ENCODE measurements at places on chromosomes 5 and 9.

- DNase-seq = no peak
Observed at GRCh38 chr9:124820698-124821623, 32.3 kb upstream of the WDR38 start.

GRCh38 chr5:62149879-62150278 lies 156.1 kb upstream of the KIF2A start:
- DNase-seq = no peak

DNA sequence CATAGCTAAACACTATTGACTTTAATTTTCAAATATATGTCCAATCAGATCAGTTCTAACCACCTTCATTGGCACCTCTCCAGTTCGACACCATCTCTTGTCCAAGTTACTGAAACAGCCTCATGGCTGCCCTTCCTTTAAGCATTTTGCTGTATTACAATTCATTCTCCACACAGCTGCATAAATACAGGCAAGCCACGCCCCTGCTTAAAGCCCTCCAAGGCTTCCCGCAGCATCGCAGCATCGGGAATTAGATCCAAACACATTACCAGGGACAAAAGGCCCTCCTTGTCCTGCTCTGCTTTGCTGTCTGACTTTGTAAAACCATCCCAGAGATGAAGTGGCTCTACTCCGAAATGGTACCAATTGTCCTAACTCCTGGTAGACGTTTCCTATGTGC lies 75.1 kb upstream of the RAI14 start:
- no peak for DNase-seq

DNA sequence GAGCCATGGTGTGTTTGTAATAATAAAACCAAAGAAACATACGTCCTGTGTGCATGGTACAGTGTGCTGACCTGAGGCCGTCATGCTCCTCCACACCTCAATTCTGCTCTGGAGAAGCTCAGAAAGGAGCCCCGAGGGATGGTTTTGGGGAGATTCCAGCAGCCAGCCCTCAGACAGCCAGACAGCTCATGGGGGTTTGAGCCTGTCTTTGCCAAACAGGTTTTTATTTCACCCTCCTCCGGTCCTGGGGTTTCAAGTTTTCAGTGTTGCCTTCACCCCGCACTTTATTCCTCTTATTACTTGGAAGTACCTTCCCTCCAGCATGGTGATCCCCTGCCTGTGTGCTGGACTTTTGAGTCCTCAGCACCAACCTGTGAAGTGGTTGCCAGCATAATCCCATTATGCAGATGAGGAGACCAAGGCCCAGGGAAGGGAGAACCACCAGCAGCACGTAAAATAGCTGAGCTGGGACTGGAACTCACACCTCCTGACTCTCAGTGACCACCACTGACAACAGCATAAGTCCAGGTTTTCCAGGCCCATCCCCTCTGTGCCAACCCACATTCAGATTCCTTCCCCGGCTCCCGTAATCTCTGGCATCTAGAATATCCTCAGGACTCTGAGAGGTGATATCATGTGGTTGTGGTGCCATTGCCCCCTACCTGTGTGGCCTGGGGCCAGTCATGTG lies 35.1 kb downstream of the TGFBI start:
- DNase-seq = no peak

GRCh38 chr9:93022066-93022465 lies 36.4 kb upstream of the SUSD3 start:
- DNase-seq = no peak

GRCh38 chr9:132862533-132862932 lies 15.6 kb downstream of the AK8 start:
- no peak for DNase-seq

- DNase-seq = peak; percentile 25
Observed at GRCh38 chr9:106019039-106019680, 324.8 kb downstream of the TMEM38B start.

DNA sequence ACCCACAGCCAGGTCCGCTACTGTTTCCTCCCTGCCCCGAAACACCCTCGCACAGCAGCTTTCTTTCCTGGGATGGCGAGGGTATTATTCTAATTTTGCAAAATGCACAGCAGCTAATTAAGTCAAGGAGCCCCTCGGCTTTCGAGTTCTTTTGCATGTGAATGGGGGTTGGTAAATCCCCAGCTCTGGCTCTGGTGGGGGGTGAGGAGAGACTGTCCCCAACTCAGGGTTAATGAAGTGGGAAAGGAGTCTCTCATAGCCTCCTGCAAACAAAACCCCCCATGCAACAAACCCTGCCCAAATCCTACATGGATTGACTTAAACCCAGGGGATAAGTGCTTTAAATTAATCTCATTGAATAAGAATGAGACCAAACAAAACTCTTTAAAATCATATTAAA lies 8.8 kb downstream of the BARHL1 start:
- no peak for DNase-seq

DNA sequence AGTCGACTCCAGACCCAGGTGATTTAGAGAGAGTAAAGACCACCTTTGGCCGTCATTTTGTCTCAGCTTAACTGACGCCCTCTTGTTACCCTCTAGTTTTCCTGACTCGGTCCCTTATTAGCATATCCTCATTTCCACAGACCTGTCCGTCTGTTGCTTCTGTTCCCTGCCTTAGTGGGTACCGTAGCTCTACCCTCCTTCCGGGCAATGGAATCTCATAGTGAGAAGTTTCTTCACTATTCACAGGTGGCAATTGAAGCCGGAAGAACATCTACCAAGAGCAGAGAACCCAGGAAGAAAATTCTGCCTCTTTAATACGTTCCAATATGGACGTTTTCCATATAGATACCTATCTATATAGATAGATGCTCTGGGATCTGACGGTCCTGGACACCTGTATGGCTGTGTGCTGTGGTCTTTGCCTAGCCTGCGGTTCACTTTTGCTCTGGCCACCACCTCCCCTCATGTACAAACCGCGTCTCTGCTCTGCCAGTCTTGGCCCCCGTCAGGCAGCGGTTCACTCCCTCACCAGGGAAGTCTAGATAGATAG lies 652 bp upstream of the TMEM161B start:
- no peak for DNase-seq

DNA sequence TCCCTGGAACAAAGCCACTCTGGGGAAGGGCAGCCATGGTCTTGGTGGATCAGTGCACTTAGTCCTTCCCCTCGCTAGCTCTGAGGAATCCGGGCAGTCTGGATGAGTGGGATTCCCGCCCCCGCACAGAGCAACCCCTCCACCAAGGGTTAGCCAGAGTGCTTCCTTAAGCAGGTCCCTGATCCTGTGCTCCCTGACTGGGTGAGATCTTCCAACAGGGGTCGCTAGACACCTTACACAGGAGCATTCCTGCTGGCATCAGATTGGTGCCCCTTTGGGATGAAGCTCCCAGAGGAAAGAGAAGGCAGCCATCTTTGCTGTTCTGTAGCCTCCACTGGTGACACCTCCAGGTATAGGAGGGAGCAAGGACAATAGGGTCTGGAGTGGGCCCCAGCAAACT lies 228.8 kb downstream of the AP3B1 start:
- peak; percentile 20 for DNase-seq

GRCh38 chr9:99803694-99804093 lies 18.0 kb upstream of the NR4A3 start:
- no peak for DNase-seq

- no peak for DNase-seq
Observed at GRCh38 chr5:170287532-170287931, 10.0 kb downstream of the LCP2 start.

- no peak for DNase-seq
Observed at GRCh38 chr5:173090639-173091038, 34.5 kb downstream of the CREBRF start.

- DNase-seq = no peak
Observed at GRCh38 chr9:14433351-14434157, 119.6 kb upstream of the NFIB start.

DNA sequence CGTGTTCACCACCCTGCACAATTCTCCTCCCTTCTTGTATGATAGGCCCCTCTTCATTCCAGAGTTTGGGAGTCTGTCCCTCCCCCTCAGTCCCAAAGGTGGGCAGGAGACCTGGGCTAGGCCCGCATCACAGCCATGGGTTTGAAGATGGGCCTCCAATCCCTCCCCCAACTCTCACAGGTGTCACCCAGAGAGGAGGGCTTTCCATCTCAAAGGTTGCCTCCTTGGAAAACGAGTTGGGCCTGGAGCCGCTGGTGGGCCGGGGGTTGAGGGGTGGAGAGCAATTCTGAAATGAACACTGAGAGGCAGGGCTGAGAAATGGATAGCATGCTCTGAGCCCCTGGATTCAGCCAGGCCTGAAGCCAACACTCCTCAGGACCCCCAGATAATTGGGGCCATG lies 6.2 kb downstream of the ADAMTS2 start:
- no peak for DNase-seq

- no peak for DNase-seq
Observed at GRCh38 chr5:108560166-108560565, 178.3 kb upstream of the FBXL17 start.

GRCh38 chr9:121708768-121709488 lies 57.5 kb downstream of the DAB2IP start:
- no peak for DNase-seq

GRCh38 chr5:17431272-17432050 lies 66.6 kb upstream of the TAF11L2 start:
- no peak for DNase-seq

DNA sequence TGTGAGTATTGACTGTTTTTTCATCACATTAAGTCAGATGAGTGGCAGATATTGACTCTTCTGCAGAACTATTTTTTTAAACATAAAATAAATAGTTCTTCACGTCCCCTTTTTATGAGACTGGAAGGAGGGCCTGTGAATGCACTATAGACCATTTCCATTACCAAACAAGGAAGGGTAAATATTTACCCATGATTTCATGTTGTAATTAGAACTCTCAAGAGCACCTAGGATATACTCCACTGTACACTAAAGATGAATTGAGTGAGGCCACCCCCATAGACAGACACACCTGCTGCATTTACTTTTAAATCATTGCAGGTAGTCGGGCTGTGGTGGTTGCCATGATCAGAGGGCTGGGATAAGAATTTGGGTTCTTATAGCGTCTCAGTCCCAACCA lies 22.6 kb downstream of the SLC36A1 start:
- DNase-seq = no peak

- no peak for DNase-seq
Observed at GRCh38 chr9:6147846-6148245, 67.8 kb upstream of the IL33 start.

DNA sequence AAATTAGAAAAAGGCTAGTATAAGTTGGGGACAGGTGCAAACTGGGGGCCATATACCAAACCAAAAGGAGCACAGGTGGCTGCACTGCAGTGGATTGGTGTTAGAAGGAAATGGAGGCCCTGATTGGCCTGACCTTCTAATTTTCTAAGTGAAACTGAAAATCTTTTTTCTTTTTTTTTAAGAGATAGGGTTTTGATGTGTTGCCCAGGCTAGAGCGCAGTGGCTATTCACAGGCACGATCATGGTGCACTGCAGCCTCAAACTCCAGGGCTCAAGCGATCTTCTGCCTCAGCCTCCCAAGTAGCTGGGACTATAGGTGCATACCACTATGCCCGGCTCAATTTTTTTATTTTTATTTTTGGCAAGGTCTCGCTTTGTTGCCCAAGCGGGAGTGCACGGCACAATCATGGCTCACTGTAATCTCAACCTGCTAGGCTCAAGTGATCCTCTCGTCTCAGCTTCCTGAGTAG lies 9.8 kb upstream of the CCDC69 start:
- no peak for DNase-seq

DNA sequence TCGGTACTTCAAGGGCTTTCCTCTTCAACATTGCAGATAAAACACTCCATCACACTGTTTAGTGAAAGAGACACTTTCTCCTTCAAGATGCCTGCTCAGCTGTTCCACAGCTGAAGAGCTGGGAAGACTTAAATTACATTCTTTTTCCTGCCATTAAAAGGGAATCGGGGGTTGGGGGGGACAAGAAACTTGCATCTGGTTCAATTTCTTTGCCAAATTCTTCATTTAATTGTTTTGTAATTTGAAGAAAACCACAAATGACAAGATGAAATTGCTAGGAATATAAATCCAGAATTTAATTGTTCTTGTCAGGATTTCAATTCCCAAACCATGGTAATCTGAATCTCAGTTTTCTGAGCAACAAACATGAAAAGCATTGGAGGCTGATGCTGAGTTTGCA lies 478.3 kb downstream of the EBF1 start:
- no peak for DNase-seq

DNA sequence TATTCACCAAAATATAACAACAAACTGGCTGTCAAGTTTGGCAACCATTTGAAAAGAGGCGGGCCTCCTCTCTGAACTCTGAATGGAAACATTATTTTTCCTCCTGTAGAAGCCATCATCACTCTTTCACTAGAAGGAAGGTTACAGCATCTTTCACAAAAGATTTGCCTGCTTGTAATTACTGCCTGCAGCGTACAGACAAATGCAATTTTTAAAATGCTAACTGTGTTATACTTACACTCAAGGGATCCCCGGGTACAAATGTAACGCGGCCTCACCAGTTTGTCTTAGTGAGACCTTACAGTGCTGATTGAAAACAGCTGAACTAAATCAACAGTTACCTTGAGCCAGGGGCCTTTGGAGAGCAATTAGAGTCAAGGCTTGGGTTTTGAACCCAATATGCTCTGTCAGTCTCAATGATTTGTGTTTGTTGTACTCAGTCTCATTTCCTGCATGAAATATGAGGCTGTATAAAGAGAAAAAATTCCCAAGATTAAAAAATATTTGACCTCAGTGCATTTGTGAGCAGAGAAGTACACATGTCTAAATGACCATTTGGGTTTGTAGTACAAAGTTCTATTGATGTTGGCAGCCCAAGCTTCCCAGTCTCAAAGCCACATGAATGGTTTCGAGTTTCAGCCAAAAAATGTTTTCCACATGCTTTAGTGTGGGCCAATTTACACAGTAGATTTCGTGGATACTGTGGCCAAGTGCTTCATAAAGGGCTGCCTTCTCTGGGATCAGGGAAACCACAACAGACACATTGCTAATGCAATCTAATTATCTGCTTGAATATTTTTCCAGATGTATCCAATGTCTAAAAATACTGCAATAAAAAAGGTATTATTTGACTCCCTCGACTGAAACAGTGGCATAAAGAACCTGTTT lies 500.0 kb downstream of the SPATA31D1 start:
- DNase-seq = no peak

- no peak for DNase-seq
Observed at GRCh38 chr9:23850242-23850689, 24.2 kb upstream of the ELAVL2 start.

DNA sequence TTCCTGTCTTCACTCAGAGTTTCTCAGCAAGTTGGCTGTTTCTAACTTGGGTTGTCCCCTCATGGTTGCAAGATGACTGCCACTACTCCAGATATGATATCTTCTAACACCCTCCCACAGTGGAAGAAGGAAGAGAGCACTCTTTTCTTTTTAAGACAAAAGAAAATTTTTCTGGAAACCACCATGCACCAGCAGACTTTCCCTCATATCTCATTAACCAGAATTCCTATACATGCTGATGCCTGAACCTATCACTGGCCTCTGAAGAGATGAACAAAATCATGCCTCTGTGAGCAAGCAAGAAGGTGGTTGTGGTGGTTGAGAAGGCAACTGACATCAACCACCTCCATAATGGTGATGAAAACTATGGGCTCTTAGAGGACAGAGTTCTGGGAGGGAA lies 56.8 kb downstream of the FEM1C start:
- no peak for DNase-seq

GRCh38 chr9:109100543-109101201 lies 19.1 kb downstream of the TMEM245 start:
- DNase-seq = no peak

- DNase-seq = no peak
Observed at GRCh38 chr9:84374013-84374412, 33.5 kb upstream of the SLC28A3 start.
